ENCODE measurements at places on chromosomes 2 and 18. TPM values are rescaled to one million over a fixed set of nuclear protein-coding genes. Genes with fewer than 3 reads are reported as not detected.

GRCh38 chr2:178379162-178380004 lies 71.6 kb downstream of the PRKRA start:
- no peak overlapping the region for H3K27ac ChIP-seq
- H3K36me3 ChIP-seq: peaks cover 11% of the 10 kb centered on the region
- no peak overlapping the region for H3K4me3 ChIP-seq
- H3K4me1 ChIP-seq: no peaks in the 10 kb centered on the region
- no peak for DNase-seq

- no peaks in the 10 kb centered on the region for H3K27me3 ChIP-seq
- no peak overlapping the region for H3K27ac ChIP-seq
- DNase-seq: no peak
- no peaks in the 10 kb centered on the region for H3K4me1 ChIP-seq
Observed at GRCh38 chr2:233060980-233061590, 943 bp downstream of the INPP5D start.

- H3K4me1 ChIP-seq: no peaks in the 10 kb centered on the region
- no peaks in the 10 kb centered on the region for H3K36me3 ChIP-seq
- no peak overlapping the region for H3K27ac ChIP-seq
- H3K4me3 ChIP-seq: no peak overlapping the region
- peak; percentile 26 for DNase-seq
Observed at GRCh38 chr2:164510895-164511294, 110.4 kb downstream of the GRB14 start.

- no peak for DNase-seq
- H3K4me3 ChIP-seq: no peak overlapping the region
- no peaks in the 10 kb centered on the region for H3K4me1 ChIP-seq
- no peaks in the 10 kb centered on the region for H3K27me3 ChIP-seq
- no peaks in the 10 kb centered on the region for H3K36me3 ChIP-seq
- no peak overlapping the region for H3K27ac ChIP-seq
Observed at GRCh38 chr18:78911751-78912283, 67.8 kb upstream of the SALL3 start.

DNA sequence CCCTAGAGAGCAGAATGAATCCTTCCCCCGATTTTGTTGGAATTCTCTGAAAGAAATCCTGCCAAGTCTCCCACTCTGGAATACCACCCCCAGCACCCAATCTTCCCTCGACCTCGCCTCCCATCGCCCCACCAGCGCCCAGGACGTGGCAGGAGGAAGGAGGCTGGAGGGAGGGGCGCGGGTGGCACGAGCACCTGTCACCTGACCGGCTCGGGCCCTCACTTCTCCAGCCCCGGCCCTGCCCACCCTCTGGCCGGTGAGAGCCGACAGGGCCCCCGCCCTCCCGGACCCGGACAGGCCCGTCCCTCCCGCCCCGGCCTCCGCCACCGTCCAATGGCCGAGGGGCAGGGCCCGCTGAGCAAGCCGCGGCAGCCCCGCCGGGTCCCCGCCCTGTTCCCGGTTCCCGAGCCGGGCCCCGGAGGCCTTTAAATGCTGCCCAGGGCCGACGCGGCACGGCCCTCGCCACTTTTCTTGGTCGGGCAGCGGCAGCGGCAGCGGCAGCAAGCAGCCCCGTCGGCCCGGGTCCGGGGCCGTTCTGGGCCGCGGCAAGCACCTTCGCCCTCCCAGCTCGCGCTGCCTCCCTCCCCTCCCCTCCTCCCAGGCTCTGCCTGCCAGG lies at the start of gene LGALSL:
TSS of gene LGALSL (plus strand) at position 393 of the 616 bp plus-strand sequence. CDS start 384 bp downstream, outside the sequence.
- H3K27me3 ChIP-seq: no peaks in the 10 kb centered on the region
- peak within 1 kb of the TSS; percentile 67 for H3K27ac ChIP-seq
- no peak for DNase-seq
- peak within 1 kb of the TSS; percentile 76 for H3K4me3 ChIP-seq
- H3K36me3 ChIP-seq: no peaks in the 10 kb centered on the region

DNA sequence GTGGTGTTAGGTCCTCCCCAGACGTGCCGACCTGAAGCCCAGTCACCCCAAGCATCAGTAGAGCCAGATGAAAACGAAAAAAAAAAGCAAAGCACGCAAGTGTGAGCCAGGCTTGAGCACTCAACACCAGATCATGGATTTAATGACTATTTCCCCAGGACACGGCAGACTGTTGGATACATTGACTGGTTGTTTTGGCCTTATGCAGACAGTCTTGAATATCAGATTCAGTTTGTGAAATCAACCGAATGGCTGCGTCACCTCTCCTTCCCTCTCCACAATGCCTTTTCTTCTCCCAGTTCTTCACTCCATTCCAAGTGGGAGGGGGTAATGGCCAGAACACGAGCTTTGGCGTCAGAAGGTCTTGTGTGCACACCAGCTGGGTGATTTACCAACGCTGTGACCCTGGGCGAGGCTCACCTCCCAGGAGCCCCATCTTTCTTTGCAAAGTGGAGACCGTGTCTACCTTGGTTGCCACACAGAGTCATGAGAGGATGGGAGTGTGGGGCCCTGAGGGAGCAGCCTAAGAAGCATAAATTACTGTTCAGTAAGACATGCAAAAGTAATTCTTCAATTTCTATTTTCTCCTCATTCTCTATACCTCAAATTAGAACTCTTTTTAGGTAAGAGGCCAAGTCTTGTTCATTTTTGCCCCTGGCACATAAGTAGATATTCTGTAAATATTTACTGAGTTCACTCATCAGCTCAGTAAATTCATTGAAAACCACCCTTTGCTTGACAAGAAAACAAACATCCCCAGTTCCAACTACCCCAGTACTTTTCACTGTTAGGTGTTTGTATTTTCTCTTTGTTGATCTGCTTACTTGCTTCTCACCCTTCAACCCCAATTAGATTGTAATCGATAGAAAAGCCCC lies 181.1 kb upstream of the COPS8 start:
- H3K4me3 ChIP-seq: no peak overlapping the region
- H3K27ac ChIP-seq: no peak overlapping the region
- no peaks in the 10 kb centered on the region for H3K36me3 ChIP-seq
- no peaks in the 10 kb centered on the region for H3K4me1 ChIP-seq
- H3K27me3 ChIP-seq: peaks cover 37% of the 10 kb centered on the region

DNA sequence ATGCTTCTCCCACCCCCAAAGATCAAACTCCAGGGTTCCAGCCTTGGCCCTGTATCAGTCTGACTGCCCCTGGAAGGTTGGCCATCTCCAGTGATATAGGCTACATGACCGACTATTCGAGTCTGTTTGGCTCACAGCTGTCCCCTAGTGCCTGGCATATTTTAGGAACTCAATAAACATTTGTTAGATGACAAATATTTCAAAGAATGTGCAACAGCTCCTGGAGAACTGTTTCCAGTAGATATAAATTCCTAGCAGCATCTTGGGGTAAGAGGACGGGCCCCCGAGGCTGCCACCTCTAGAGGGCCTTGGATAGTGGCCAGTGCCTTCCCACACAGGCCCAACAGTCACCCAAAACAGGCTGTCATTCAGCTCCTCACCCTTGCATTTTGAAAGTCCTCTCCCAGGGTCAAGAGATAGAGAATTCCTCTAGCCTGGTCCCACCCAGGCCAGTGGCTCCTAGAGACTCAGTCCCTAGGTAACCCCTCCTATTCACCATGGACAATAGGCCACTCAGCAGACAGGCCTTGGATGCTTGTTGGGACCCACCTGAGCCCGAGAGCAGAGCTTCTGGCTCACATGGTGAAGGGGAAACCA lies 45.1 kb upstream of the ATP6V1B1 start:
- H3K4me1 ChIP-seq: peaks cover 25% of the 10 kb centered on the region
- H3K27me3 ChIP-seq: no peaks in the 10 kb centered on the region
- DNase-seq: no peak
- H3K4me3 ChIP-seq: no peak overlapping the region

- DNase-seq: peak; percentile 53
- H3K27me3 ChIP-seq: no peaks in the 10 kb centered on the region
- no peak overlapping the region for H3K4me3 ChIP-seq
Observed at GRCh38 chr2:189276277-189276676, 96.7 kb upstream of the COL5A2 start.

DNA sequence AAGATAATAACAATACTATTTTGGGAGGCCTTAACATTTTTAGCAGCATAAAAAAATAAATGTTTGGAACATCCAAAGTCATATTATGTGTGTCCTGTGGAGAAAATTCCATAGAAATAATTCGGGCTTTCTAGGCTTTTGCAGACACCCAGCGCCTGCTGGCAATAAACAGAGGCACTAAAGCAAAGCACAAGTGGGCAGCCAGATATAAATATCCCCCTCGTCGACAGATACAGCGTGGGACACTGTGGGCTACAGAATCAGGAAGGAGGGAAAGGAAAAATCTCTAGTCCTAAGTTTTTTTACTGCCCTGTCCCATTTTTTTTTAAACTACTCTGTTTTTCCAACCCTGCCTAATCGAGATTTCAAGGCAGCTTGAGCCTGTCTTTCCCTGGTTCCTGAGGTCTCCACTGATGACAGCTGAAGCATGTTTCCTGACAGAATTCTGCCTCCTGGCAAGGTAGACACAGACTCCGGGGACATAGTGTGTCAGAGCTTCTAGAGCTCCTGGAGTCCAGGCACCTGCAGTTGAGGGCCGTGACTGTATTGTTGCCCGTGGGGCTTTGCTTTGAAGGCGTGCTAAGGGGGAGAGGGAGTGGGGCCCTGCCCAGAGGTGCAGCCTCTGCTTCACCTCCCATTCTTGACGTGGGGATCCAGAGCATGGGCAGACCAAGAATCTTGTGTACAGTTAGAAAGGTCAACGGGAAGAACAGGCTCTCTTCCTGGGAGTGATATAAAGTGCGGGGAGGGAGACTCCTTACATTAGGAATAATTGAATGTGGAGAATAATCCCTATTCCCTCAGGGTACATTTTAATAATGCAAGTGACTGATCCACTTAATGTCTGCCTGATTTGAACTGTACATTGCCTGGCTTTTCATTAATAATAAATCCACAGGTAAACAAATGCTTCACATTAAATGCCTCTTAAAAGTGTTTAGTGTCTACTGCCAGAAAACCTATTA lies 232.3 kb downstream of the DCC start:
- DNase-seq: no peak
- H3K27me3 ChIP-seq: no peaks in the 10 kb centered on the region
- H3K4me3 ChIP-seq: no peak overlapping the region
- H3K4me1 ChIP-seq: peaks cover 61% of the 10 kb centered on the region
- no peaks in the 10 kb centered on the region for H3K36me3 ChIP-seq

GRCh38 chr2:177037569-177037968 lies 175.0 kb upstream of the HNRNPA3 start:
- DNase-seq: no peak
- peaks cover 11% of the 10 kb centered on the region for H3K4me1 ChIP-seq
- H3K36me3 ChIP-seq: no peaks in the 10 kb centered on the region
- H3K27ac ChIP-seq: no peak overlapping the region
- H3K4me3 ChIP-seq: no peak overlapping the region

- no peaks in the 10 kb centered on the region for H3K36me3 ChIP-seq
- no peaks in the 10 kb centered on the region for H3K27me3 ChIP-seq
- no peak for DNase-seq
- H3K4me1 ChIP-seq: no peaks in the 10 kb centered on the region
- H3K4me3 ChIP-seq: no peak overlapping the region
- H3K27ac ChIP-seq: no peak overlapping the region
Observed at GRCh38 chr2:150357770-150358467, 129.5 kb downstream of the RND3 start.

- H3K36me3 ChIP-seq: peaks cover 5% of the 10 kb centered on the region
- DNase-seq: peak; percentile 89
- no peak overlapping the region for H3K4me3 ChIP-seq
- no peaks in the 10 kb centered on the region for H3K27me3 ChIP-seq
Observed at GRCh38 chr2:25314514-25315315, 27.0 kb downstream of the DNMT3A start.

DNA sequence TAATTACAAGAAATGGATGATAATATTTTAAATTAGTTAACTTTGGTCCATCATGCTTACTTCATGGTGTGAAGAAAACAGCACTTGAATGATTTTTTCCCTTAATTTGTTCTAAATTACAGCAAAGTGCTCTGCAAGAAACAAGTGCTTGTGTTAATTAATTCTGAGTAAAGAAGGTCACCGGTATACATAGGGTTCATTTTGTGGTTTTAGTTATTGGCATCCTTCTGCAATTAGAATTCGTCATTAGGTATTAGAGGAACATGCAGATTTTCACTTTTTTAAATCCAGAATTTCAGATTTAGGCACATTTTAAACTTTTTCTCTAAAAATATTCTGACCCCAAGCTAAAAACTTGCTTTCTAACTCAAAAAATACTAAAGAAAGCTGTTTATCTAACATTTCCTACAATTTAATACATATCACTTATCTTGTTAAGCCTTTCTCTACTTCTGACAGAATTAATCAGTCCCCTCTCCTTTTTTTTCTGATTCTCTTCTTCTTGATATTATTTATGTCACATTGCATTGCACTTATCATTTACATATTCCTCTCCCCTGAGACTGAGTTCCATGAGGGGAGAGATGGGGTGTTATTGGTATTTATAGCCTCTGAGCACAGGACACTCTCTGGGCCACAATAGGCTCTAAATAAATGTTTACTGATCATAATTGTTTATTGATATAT lies 129.2 kb downstream of the PLA2R1 start:
- no peaks in the 10 kb centered on the region for H3K4me1 ChIP-seq
- no peak overlapping the region for H3K27ac ChIP-seq
- DNase-seq: no peak
- H3K36me3 ChIP-seq: no peaks in the 10 kb centered on the region
- H3K27me3 ChIP-seq: no peaks in the 10 kb centered on the region
- H3K4me3 ChIP-seq: no peak overlapping the region

GRCh38 chr2:10125842-10126631 lies 3.5 kb downstream of the RRM2 start:
- H3K27me3 ChIP-seq: no peaks in the 10 kb centered on the region
- DNase-seq: no peak
- H3K4me3 ChIP-seq: peak overlapping the region; percentile 9
- H3K27ac ChIP-seq: peak overlapping the region; percentile 16

DNA sequence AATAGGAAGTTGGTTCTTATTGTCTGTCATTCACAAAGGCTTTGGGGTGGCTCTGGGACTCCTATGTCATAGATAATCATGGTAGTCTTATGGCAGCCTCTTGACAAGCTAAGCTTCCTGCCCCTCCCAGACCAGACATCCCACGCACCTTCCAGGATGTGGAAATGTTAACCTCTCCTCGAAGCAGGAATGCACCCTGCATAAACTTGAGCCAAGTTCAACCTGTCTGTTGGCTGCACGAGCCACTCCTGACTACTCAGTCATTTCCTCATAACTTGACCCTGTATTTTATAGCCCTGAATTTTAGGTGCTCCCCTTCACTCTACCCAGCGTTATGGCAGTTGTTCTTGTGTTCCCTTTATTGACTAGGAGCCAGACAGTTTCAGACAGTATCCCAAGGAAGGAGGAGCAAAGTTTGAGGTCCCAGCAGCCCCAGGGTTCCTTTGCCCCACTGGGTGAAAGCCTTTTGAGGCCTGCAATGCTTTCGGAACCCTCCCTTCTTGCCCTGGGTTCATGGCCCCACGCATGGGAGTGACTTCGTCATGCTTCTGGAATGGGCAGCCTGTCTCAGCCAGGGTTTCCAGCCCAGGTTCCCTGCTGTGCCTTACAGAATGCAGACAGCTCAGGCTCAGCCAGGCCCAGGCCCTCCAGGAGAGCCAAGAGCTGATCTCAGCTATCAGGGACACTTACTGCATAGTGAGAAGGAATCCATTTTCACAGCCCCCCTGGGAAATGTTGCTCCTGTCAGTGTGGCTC lies 15.6 kb upstream of the INO80C start:
- peak; percentile 50 for DNase-seq

ANKRD62 gene
- total RNA-seq: not detected

CFC1 gene
- total RNA-seq: not detected

ACTG2 gene
- 0.59 TPM for total RNA-seq

TTN gene
- total RNA-seq: under 0.01 TPM

MYO7B gene
- total RNA-seq: not detected

NOSTRIN gene
- not detected for total RNA-seq

TIMM21 gene
- 85.1 TPM for total RNA-seq

Measured in A673 (cell line).